ENCODE measurements at places on chromosomes 3 and 15. TPM values are rescaled to one million over a fixed set of nuclear protein-coding genes. Genes with fewer than 3 reads are reported as not detected.

BFSP2 gene
- 0.67 TPM for total RNA-seq

ITIH1 gene
- 0.31 TPM for total RNA-seq

ECE2 gene
- not detected for total RNA-seq

HMG20A gene
- total RNA-seq = 54.0 TPM

SLC9C1 gene
- not detected for total RNA-seq

PRR20G gene
- total RNA-seq = not detected

Data from Panc1 (cell line).